ENCODE measurements at places on chromosomes 7 and 10.
A peak's percentile ranks its signal among the peaks of the same experiment; 100 is the strongest.

DNA sequence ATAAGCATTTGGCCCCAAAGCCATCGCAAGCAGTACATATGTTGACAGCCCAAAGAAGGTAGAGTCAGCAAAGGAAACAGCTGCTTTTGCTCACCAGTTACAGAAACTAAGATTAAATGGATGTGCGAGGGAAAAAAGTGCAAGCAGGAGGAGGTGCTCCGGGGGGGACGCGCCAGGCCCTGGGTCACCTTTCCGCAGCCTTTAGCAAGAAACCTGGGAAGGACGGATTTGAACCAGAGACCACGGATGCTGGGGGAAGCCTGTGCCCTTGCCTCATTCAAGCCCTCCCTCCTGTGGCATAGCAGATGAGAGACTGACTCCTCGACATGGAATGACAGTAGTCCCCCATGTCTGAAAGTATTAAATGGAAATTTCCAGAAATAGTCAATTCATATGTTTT is 405.6 kb upstream of the PRKCQ start:
- no peak for DNase-seq

DNA sequence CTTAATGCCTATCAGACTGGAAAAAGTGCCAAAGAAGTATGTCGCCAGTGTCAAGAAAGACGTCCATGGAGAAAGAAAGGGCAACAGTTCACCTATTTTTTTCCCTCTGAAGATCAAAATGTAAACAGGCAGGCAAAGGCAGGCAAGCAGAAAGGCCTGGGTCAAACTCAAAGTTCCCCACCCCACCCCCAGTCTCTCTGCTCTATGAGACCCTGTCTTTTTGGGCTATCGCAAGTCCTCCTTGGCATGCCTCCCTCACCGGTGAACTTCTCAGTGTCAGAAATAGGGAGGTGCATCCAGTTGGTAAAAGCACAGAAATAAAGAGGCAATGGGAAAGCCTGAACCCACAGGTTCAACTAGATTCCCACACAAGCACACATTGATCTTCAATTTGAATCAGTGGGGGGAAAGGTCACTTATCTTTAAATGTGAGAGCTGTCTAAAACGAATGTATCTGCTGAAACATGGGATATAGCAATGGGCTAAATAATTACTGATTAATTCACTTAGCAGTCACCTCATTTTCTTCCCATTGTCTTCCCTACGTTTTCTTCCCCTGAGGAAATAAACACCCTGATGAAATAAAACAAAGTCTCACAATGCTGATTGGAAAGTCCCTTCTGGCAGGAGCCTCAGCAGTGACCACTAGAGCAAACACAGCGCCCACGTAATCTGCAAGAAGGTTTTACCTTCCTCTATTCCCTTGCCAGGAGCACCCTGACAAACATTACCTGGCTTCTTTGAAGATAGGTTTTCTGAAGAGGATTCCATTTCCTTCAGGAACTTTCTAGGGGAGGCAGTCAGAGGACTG is 31.1 kb downstream of the JAZF1 start:
- DNase-seq = no peak

- peak; percentile 10 for DNase-seq
Observed at GRCh38 chr7:26664735-26665416, 199.5 kb downstream of the SKAP2 start.

DNA sequence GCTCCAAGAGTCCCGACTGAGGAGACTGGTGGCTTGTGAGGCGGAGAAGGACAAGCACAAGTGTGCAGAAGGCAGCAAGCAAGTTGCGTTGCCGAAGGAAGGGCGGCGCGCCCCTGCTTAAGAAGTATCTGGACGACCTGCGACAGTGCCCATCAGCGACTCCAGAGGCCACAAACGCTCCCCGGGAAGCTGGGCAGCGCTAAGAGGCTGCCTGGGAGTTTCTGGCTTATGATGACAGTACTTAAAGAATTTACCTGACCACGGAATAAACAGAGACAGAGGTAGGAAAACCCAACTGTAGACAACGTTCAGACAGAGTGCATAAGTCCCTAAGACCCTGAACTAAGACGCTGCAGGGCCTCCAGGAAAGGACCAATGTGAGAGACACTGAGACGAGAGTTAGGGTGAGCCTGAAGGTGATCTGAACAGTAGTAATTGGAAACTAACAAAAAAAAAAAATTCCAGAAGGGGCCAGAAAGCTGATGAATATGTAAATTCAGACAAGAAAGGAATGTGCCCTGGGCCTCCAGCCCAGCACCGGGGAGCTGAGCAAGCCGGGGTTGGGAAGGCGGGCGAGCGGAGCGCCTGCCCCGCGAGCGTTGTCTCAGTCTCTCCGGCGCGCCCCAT is 1.0 kb downstream of the OSBPL3 start:
- DNase-seq = no peak

DNA sequence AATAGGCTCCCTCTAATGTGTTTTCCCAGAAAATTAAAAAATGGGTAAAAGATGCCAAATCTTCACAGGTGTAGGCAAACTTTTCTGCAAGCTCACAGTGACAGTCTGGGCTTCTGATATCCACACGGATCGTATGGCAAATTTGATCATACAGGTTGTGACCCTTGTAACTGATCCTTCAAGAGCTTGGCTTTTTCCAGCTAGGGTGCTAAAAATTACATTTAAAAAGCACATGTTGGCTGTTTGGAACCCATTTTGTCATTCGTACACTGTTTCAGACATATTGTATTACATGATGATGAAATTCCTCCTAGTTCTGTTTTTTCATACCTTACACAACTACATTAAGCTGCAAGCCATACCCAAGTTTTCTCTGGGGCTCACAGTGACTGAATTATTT is 138.7 kb downstream of the GFRA1 start:
- no peak for DNase-seq

- no peak for DNase-seq
Observed at GRCh38 chr10:48976196-48976595, 36.6 kb upstream of the LRRC18 start.

DNA sequence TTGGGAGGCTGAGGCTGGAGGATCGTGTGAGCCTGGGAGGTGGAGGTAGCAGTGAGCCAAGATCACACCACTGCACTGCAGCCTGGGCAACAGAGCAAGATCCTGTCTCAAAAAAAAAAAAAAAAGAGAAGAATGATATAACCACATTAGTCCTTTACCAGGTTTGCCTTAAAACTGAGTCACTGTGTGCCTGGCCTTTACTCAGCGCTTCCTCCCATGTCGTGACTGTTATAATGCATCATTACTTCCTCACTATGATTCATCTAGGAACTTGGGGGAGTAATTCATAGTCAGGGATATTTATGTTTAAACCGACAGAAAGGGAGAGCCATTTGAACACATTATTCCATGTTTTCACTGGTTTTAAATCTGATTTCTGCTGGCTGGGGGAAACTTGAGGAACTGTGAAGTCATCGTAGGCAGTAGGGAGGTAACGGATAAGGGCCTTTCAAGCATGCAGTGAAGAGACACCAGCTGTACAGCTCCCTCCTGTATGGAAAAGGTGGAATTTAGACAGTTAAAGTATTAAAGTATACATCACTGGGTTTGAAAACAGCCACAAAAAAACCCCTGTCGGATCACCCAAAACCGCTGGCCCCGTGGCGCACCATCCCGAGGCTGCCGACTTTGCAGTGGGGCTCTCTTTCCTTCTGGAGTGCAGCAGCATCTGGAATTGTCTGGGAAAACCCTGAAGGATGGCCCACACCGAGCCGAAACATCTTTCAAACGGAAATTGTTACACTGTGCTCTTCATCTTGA is 119.8 kb downstream of the NKX6-2 start:
- peak; percentile 20 for DNase-seq

DNA sequence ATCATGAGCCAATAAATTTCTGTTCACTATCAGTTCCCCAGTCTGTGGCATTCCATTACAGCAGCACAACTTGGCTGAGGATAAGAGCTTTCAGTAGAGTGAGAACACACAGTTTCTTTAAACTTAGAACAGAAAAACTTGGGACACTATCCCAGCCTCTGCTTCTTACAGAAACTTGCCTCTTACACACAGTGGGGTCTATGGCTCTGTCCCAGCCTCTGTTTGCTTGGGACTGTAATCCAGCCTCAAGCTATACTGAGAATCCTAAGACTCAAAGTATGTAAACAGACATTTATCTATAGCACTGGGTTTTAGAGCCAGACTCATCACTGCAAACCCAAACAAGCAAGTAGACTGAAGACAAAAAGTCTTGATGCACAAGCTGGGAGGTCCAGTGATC is 355.8 kb upstream of the VSTM2A start:
- no peak for DNase-seq

GRCh38 chr10:78063236-78063635 is 29.6 kb downstream of the RPS24 start:
- DNase-seq = no peak

- DNase-seq = no peak
Observed at GRCh38 chr10:48417374-48417773, 110.9 kb downstream of the MAPK8 start.

DNA sequence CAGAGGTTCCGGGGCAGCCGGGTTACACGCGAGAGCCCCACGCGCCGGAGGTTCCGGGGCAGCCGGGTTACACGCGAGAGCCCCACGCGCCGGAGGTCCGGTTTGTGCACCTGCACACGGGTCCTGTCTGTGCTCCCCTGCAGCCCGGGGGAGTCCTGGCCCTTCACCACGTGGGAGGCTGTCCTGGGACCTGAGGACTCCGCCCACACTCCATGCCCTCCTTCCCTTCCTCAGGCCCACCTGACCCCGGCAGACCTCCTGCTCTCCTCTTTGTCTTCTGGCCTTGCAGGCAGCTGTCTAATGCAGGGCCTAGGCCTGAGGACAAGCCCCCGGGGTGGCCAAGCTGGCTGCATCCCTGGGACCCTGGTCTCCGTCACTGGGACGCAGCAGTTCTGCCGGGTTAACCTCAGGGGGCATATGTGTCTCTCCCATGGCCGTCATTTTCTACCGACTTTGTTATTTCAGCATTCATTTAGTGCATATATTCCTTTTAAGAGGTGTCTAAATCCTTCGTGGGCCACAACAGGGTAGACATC is 374.6 kb downstream of the DNAJB6 start:
- no peak for DNase-seq

GRCh38 chr7:11428877-11429581 is 403.0 kb downstream of the THSD7A start:
- DNase-seq = no peak

DNA sequence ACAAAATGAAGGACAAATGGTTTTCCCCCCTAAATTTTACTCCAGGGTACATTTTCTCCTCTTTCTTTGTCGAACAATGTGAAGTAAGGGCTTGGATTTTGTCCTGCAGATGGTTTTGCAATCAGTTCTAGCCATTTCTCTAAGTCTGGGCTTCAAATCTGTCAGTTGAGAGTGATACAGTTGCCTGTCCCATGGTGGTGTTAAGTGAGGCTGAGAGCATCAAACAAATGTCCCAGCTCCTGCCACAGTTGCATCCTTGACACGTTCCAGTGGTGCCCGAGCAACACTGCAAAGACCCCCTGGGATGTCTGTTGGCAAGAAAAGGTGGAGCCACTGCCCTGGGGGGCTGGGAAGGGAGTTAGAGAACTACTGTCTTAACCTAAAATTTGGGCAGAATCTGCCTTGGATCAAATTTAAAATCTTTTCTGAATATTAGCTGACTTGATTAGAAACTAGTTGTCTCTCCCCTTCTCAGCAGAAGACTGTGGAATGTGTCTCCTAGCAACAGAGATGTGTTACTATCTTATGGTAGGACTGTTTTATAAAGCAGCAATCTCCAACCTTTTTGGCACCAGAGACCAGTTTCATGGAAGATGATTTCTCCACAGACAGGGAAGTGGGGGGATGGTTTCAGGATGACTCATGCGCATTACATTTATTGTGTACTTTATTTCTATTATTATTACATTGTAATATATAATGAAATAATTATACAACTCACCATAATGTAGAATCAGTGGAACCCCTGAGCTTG is 102.0 kb upstream of the STEAP1B start:
- DNase-seq = no peak

- DNase-seq = no peak
Observed at GRCh38 chr7:55274156-55274555, 91.0 kb upstream of the LANCL2 start.

DNA sequence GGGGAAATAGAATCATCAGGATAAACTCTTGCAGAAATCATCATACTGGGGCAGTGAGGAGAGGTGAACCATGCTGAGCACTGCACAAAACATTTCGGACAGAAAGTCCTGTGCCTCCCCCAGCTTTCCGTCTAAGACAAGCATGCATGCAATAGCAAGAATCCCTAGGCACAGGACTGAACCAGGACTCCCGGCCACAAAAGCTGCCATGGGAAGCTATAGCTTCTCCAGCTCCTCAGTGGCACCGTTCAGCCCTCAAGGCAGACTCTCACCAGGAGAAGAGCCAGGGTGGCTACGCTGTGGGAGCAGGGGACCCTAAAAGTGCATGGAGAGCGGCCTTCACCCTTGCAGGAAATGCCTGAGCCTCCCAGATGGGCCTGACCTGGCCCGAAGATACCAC is 70.8 kb downstream of the ASB13 start:
- no peak for DNase-seq

DNA sequence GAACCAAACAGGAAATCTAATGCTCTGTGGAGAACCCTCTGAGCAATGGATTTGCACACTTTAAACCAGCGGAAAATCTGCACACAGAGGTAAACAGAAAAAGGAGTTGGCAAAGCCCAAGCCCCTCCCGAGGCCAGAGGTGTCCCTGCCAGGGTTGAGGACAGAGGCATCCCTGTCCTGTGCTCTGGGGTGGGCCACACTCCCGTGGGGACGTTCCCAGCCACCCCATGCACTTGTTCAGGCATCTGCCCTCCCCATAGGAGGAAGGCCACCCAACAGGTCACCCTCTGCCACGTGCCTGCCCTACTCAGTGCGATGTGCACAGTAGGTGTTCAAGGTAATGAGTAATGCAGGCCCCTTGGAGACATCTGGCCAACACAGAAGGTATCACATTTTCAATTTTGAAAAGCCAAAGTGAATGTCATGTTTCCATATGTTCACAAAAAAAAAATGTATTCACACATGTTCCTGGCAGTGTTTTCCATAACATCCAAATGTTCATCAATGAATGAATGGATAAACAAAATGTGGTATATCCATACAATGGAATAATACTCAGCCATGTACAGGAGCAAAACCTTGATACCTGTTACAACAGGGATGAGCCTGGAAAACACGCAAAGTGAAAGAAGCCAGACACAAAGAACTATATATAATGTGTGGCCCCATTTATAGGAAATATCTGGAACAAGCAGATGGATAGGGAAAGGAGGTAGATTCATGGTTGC is 108.1 kb downstream of the EBF3 start:
- no peak for DNase-seq

DNA sequence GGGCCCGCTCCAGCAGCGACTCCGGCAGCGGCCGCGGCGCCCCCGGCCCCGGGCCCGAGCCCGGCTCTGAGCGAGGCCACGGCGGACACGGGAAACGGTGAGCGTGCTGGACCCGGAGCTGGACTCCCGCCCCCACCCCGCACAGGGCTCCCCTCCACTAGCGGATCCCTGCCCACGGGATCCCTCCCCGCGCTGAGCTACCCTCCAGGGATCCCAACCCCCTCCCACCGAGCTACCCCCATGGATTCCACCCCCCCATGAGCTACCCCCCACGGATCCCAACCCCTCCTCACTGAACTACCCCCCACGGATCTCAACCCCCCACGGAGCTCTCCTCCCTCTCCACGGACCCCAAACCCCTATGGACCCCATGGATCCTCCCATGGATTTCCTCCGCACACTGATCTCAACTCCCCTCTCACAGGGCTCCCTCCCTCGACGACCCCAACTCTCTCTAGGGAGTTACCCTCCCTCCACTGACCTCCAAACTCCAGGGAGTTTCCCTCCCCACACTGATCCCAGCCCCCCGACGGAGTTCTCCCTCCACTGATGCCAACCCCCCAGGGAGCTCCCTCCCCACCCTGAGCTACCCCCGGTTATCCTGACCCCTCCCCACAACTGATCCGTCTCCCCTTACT is 20.6 kb upstream of the HSPB1 start:
- DNase-seq = no peak

All from activated naive CD4-positive, alpha-beta T cell treated with Interleukin-2 at 50 U/mL for 16 hours (primary cell).